ENCODE measurements at places on chromosomes 11 and 22.
A peak's percentile ranks its signal among the peaks of the same experiment; 100 is the strongest.

GRCh38 chr11:118306556-118306955, 2.0 kb downstream of the CD3E start:
- DNase-seq = no peak

DNA sequence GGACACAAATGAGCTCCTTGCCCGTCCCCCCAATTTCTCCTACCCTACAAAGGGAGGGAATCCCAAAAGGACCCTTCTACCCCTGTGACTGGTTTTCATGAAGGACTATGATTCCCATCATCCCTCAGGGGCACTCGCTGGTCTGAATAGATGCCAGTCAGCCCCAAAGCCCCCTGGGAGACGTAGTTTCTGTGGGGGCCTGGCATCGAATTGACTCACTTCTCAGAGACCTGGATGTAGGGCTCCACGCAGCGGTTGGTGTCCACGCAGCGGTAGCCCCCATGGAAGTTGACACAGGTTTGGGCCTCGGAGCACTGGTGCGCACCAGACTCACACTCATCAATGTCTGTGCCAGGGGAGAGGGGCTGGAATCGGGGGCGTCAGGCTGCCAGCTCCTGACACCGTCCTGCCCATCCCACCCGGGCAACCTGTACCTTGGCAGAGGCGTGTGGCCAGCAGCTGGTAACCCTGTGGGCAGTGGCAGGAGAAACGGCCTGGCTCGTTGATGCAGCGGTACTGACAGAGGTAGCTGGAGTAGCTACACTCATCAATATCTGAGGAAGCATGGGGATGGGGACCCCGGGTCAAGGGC, 4.4 kb downstream of the EFEMP2 start:
- DNase-seq = peak; percentile 80

DNA sequence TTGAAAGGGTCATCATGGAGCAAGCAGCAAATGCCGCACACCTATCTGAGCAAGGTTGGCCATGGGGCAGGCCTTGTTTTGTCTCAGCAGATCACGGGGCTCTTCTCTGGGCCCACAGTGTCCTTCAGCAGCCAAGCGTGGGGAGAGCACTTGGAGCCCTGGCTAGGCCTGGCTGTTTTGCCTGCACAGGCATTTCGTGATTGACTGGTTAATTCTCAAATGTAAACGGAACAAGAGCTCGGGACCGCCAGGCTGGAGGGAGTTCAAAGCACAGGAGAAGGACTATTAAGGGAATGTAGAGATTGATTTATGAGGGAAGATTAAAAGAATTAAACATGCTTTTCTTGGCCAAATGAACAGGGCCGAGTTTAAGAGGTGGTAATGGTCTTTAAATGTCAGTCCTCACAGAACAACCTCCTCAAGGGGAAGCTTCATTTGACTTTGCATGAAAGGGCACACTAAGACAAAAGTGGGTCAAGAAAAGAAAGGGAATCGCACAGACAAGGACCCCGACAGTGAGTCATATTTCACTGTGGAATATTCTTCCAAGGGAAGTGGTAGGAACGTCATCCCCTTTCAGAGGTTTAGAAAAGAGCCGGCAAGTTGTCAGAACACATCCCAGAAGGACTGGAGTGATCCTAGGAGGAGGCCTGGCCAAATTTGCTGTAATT, 20.7 kb downstream of the SPON1 start:
- DNase-seq = no peak

DNA sequence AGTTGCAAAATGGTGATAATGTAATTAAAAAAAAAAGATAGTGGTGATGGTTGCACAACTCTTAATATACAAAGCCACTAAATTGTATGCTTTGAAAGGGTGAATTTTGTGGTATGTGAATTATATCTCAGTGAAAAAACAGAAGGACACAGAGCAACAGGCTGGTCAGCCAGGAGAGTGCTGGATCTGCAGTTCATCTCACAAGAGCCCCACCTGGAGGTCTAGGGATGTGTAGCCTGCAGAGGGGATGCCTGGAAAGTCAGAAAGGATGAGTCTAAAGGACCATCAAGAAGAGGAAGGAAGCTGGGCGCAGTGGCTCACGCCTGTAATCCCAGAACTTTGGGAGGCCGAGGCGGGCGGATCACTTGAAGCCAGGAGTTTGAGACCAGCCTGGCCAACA, 9.0 kb downstream of the POLR3H start:
- DNase-seq = peak; percentile 55

DNA sequence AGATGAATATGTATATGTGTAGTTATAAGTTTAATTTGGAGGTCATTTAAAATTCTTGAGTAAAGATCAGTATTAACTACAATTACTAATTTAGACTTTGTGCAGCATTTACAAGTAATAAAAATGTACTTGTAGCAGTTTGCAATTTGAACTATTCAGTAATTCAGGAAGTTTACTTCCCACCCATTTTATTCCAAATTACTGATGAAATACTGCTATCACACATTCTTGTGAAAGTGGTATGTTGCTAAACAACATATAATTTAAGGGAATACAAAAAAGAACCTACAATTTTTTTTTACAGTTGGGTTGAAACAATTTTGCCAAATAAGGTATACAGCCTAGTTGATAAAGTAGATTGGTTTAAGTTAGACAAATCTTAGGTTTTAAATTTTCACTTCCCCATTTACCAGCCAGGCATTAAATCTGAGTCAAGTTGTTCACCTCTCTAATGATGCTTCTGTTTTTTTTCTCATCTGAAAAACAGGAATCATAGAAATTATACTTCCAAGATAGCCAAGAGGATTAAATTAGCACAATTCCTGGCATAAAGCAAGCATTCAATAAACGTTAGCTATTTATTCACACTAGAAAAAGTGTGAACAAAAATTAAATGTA, 45.3 kb downstream of the ZBTB44 start:
- no peak for DNase-seq

DNA sequence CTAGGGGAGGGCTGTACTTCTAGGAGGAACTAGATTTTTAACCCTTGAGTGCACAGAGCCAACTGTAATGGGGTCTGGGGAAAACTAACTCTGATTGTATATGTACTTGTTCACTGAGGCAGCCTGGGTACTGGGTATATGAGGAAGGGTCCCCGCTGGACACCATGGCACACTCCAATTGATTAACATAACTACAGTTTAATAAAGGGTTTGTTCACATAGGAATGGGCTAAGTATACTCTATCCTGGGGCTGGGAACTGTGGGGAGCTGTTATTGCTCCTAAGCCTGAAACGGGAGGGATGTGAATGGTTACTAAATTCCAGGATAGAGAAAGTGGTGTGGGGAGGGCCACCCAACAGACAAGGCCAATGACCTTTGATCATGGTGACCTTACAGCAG, 67.6 kb downstream of the PARVA start:
- no peak for DNase-seq

DNA sequence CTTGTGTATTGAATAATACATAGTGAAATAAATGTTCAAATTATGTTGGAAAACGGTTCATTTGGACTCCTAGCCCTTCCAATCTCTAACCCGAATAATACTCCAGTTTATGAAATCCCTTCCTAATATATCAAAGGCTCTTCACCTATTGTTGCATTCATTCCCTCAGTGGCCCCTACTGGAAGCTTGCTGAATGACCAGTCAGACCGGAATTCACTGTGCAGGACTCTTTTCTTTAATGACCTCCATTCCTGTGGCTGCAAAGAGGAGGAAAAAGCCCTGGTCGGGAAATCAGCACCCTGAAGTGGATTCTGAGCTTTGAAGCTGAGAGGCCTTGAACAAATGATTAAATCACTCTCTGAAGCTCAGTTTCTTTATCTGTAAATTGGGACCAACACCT, 19.1 kb upstream of the RCN1 start:
- DNase-seq = peak; percentile 58

GRCh38 chr11:122398167-122398566, 257.4 kb upstream of the UBASH3B start:
- DNase-seq = no peak

DNA sequence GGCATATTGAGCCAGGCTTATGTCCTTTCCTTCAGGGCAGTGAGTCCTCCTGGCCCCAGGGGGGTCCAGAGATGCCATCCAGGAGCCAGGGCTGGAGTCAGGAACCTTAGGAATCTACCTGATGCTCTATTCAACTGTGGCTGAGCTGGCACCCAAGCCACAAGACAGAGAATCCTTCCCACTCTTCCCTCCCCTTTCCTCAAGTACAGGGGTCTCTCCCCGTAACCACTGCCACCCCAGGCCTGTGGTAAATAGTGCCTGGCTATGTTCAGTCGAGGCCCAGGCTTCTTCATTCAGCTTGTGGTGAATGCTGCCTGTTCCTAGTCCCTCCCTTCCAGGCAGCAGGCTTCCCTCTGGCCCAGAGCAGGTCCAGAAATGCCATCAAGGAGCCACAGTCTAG, 45.5 kb upstream of the THY1 start:
- DNase-seq = no peak

GRCh38 chr11:86292912-86293616, 9.0 kb upstream of the HIKESHI start:
- no peak for DNase-seq

- no peak for DNase-seq
Measured at GRCh38 chr22:19231986-19232385, 53.5 kb upstream of the SLC25A1 start.

GRCh38 chr11:73270016-73270854, 1.9 kb upstream of the P2RY6 start:
- no peak for DNase-seq

GRCh38 chr11:17831228-17831627, 96.6 kb downstream of the KCNC1 start:
- DNase-seq = no peak

GRCh38 chr11:123250892-123251656, 56.0 kb upstream of the CLMP start:
- DNase-seq = no peak

- DNase-seq = peak; percentile 1
Measured at GRCh38 chr11:73219396-73220285, 1.6 kb downstream of the P2RY2 start.

- no peak for DNase-seq
Measured at GRCh38 chr11:95119361-95120060, 29.9 kb downstream of the ENDOD1 start.

GRCh38 chr11:19676475-19677380, 35.9 kb upstream of the NAV2 start:
- DNase-seq = no peak

- no peak for DNase-seq
Measured at GRCh38 chr11:47723041-47723440, 7.9 kb upstream of the AGBL2 start.

DNA sequence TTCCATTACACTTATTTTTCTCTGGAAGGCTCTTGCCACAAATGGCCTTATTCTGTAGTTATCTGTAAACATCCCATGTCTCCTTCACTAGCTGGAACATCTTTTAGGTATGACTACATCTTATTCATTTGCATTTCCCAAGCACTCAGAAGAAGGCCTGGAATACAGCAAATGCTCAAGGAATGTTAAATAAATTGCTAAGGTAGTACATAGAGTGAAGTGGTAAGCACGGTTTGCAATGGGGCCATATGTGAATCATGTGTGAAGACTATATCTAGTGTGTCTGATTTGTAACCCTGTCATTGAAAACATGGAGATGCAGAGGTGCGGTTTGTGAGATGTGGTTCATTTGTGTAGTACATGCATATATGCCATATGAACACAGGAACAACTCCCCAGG, 33.5 kb downstream of the GDPD4 start:
- no peak for DNase-seq

DNA sequence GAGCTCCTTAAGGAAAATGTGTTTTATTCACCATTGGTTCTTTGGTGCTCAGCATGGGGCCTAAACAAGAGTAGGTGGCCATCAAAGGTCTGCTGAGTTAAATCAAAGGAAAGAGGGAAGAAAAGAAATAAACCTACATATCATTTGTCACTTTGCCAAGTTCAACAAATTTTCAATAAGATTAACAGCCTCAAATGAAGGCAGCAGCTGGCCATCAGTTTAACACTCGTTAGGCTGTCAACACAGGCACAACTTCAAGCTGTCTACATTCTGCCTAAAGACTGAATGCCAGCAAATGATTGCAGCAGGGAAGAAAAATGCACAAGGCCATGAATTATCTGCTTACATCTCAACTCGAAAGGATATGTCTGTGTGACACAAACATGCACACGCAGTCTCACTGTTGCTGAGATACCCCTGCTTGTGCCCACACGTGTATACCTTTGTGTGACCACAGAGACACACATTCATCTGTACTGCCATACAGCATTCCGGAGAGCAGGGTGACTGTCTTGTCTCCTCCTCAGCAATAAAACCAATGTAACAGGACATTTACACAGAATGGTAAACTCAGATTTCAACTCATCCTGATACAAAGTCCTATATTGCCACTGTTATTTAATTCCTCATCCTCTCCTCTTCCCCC, 40.1 kb downstream of the TRIM66 start:
- DNase-seq = no peak

DNA sequence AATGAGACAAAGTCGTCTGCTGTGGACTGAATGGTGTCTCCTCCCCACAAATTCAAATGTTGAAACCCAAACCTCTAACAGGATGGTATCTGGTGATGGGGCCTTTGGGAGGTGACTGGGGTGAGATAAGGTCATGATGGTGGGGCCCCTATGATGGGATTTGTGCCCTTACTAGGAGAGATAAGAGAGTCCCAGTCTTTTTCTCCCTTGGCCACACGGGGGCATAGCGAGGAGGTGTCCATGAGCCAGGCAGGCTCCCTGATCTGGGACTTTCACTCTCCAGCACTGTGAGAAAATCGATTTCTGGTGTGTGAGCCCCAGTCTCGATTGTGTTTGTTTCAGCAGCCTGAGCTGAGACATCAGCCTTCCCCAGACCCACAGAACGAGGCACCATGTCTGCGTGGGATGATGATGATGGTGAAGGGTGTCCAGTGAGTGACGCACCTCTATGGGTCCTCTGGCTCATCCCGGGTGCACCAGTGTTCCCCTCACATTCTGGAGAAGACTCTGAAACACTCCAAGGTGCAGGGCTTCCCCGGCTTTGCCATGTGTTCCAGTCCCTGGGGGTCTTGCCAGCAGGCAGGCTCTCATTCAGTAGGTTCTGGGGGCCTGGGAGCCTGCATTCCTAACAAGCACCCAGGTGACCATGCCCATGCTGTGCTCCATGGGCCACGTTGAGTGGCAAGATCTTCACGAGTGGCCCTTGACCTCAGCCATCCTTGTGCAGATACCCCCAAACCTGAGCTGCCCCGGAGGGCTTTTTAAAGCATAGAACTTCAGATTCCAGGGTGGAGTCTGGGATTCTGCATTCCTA, 363.0 kb downstream of the CTTN start:
- no peak for DNase-seq

DNA sequence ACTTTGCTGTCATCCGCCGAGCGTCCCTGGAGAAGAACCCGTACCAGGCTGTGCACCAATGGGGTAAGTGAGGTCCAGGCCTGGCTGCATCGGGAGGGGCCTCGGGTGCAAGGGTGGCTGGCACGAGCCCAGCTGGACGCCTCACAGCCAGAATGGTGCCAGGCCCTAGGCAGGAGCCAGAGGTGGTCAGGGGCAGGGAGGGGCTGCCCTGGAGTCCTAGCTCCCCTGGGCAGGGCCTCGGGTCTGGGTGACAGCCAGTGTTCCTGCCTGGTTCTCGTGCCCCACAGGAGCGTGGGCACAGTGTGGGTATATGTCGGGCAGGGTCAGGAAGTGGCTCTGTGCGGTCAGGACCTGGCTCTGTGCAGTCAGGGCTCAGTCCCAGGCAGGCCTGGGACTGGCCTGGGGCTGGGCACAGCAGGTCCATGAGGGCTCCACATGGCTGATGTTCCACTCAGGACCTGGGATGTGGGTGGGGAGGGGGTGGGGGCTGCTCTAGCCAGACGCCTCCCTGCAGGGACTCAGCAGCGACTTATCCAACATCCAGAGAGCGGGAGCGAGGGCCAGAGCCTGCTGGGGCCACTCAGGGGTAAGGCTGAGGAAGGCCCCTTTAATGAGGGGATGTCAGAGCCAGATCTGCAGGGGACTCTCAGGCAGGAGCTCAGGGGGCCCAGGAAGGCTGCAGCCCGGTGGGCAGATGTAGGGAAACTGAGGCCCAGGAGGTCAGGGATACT, 1.2 kb downstream of the TSPAN32 start:
- DNase-seq = no peak

All from neural progenitor cell (in vitro differentiated cells).